ENCODE measurements at places on chromosomes 3 and 15.

GRCh38 chr3:190972840-190973270 lies 110.4 kb upstream of the GMNC start:
- no peak for DNase-seq

DNA sequence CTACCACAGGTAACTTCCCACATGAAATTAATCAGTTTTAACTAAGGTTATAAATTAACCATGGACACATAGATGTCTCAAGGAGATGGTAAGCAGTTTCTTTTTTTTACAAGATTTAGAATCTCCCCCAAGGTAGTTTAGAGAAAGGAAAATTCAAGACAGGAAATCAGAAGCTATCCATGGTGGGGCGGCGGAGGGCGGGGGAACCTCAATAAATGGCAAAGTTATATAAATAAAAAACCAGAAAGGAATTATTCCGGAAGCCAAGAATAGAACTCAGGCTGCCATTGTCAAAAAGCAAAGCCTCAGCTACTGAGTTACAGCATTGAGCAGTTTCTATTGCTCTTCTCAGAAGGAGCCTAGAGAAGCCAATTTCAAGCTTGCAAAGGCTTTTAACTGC lies 172.1 kb upstream of the SMAD3 start:
- DNase-seq: no peak

GRCh38 chr3:57060089-57060821 lies at the start of gene SPATA12:
SPATA12 (plus strand) TSS chr3:57060664; CDS start chr3:57073695, 13,031 bp downstream.
- DNase-seq: no peak

DNA sequence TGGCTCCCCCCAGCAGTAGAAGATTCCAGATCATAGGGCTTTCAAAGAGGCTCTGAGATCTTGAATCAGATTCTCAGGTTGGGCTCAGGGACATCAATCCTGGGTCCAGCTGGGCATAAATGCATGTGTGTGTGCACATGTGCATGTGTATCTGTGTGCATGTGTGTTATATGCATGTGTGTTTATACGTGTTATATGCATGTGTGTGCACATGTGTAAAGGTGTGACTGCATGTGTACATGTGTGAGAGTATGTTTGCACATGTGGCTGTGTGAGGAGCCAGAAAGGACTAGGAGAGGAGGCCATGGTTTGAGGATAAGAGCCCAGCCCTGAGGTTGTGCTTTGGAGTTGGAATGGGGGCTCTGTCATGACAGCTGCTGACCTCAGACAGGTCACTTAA lies 1.8 kb upstream of the MAPKAPK3 start:
- no peak for DNase-seq

- DNase-seq: no peak
Measured at GRCh38 chr3:148190441-148190990, 507.2 kb upstream of the AGTR1 start.

Measured in stimulated activated CD8-positive, alpha-beta memory T cell treated with anti-CD3 and anti-CD28 coated beads, Interleukin-4, amount 100 ng/mL, for 4 hours (primary cell).